Effector CD8-positive, alpha-beta T cell (primary cell): ENCODE measurements at places on chromosomes 6 and 20.

DNA sequence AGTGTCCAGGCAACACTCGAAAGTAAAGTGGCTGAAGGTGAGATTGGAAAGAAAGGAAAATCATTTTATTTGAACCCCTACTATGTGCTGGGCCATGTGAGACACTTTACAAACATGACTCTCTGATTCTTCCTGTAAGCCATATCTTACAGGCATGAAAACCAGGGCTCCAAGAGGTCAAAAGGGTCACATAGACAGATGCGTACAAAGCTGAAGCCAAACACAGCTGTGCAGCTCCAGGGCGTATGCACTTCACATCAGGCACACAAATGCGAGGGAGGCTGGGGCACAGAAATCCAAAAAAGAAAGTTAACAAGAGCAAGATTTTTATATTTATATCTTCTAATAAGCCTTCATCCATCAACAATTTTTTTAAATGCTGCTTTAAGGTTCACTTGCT is 176.5 kb downstream of the PHACTR1 start:
- no peak for DNase-seq

- no peak for DNase-seq
Measured at GRCh38 chr6:147643341-147644200, 135.1 kb downstream of the SAMD5 start.

DNA sequence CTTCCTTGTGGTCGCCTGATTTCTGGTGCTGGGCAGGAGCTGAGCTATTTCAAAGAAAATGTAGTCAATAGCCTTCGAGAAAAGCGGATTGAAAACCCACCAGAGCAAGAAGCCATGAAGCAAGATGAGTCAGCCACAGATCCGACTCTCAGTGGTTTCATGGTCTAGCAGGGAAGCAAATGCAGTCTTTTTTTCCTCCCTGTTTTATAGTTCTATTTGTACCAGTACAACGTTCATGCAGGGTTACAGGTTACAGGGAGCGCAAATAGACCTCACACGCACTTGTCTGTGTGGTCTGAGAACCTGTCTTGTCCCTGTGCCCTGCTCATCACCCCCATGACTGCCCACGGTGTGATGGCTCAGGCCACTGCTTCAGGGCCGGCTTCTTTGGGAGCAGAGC is 309.8 kb upstream of the SUPT3H start:
- DNase-seq: no peak

GRCh38 chr20:10171864-10172751 is 46.5 kb upstream of the SNAP25 start:
- DNase-seq: no peak

DNA sequence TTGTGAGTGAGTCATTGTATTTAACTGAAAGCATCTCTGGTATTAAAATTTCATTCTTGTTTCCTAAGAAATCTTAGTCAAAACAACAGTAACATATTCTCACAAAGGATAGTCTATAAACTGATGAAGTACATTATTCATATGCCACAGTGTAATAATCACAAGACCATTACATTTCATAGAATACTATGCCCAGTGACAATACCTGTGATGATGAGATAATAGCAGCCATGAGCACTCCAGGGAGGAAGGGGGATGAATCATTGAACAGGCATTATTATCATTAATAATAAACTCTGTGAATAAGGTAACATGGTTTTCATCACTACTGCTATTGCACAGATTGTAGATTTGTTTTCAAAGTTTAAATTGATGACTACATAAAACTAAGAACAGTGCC is 667.9 kb downstream of the EPM2A start:
- DNase-seq: no peak
